Activated CD4-positive, alpha-beta memory T cell treated with anti-CD3 and anti-CD28 coated beads for 36 hours (primary cell): ENCODE measurements at places on chromosomes 4 and X. TPM values are rescaled to one million over a fixed set of nuclear protein-coding genes. Genes with fewer than 3 reads are reported as not detected.

The DOK7 gene
- not detected for total RNA-seq

The DCLK2 gene
- total RNA-seq = not detected

DNA sequence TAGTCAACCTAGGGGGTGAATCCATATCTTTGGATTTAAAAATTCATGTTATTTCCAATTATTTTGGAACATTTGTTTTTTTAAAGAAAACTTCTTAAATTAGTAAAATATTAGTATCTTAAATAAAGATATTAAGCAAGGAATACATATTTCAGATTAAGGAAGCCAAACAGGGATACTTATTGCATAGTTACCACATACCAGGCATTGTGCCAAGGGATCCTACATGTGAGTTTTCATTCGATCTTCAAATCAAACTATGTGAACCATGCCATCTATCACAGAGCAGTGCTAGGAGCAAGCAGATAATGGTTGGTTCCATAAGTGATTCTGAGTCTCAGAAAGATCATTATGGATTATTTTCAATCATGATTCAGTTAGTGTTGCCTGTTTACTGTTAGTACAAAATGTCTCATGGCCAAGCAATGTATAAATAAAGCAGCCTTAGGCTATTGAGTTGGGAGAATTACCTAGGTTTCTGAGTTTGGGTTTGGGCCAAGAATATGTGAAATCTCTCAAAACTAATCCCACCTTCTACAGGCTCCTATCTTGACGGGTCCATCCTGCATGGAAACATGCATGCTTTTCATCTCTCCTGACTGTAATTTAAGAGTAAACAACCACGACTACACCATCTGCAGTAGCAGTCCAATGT lies 176.7 kb downstream of the NPFFR2 start:
- DNase-seq = no peak

DNA sequence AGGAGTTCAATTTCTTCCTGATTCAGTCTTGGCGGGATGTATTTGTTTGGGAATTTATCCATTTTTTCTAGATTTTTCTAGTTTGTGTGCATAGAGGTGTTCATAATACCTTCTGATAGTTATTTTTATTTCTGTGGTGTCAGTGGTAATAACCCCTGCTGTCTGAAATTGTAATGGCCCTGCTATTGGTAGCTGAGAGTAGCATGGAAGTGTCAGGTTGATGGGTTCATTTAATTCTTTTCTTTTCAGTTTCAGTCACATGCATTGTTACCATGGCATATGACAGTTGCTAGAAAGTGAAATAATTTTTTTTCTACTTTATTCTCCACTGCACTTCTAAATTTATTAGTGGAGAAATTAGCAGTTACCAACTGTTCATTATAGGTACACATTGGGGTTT lies 20.7 kb downstream of the AR start:
- no peak for DNase-seq

DNA sequence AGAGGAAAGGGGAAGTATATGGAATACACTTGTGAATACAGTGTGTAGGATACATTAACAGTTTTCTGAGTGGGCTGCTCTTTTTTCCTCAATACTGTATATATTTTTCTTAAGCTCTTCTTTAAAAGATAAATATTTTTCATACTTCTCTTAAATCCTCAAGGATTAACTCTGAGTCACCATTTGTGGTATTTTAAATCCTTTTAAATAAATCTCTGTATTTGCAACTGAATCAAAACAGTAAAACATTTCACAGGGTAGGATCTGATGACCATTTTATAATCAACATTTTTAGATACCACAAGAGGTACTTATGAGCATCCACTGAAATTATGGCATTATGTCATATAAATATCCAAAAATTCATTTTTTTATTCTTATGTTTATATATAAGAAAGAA lies 87.6 kb downstream of the GAB1 start:
- DNase-seq = no peak
